Smooth muscle cell of the pulmonary artery (primary cell): ENCODE measurements at places on chromosomes 2 and 18. TPM values are rescaled to one million over a fixed set of nuclear protein-coding genes. Genes with fewer than 3 reads are reported as not detected.

MAIP1 gene
- total RNA-seq = 19.8 and 20.3 TPM in 2 replicates

C2orf80 gene
- not detected in 2 replicates for total RNA-seq

RAX gene
- not detected in 2 replicates for total RNA-seq

STEAP3 gene
- total RNA-seq = 18.4 and 19.9 TPM in 2 replicates

ANKRD62 gene
- total RNA-seq = not detected in 2 replicates

FAM98A gene
- 61.1 and 65.1 TPM in 2 replicates for total RNA-seq

LONRF2 gene
- 0.52 and 3.6 TPM in 2 replicates for total RNA-seq

B4GALT6 gene
- 3.1 and 18.5 TPM in 2 replicates for total RNA-seq

KCNJ13 gene
- total RNA-seq = not detected in 2 replicates

TRABD2A gene
- total RNA-seq = 4.0 and 4.7 TPM in 2 replicates

VSNL1 gene
- 0.66 and 0.72 TPM in 2 replicates for total RNA-seq

DTNA gene
- 7.8 and 43.9 TPM in 2 replicates for total RNA-seq
